Ureter (tissue), 1 donor: ENCODE measurements at places on chromosomes 4 and X. TPM values are rescaled to one million over a fixed set of nuclear protein-coding genes. Genes with fewer than 3 reads are reported as not detected.

The ITM2A gene
- total RNA-seq, result 42.2 TPM

The EDNRA gene
- total RNA-seq, result 15.4 TPM

The SH3TC1 gene
- total RNA-seq, result 87.0 TPM

The DGKK gene
- total RNA-seq, result not detected

The CTAG2 gene
- not detected for total RNA-seq

The CT45A2 gene
- not detected for total RNA-seq

The TMPRSS11B gene
- not detected for total RNA-seq

The ADAMTS3 gene
- 0.94 TPM for total RNA-seq

The GYG2 gene
- 4.9 TPM for total RNA-seq

The ENPEP gene
- 3.9 TPM for total RNA-seq

The GATA1 gene
- total RNA-seq, result not detected

The TCEAL3 gene
- 49.1 TPM for total RNA-seq

The GATB gene
- total RNA-seq, result 17.5 TPM

The MAGEA2B gene
- total RNA-seq, result not detected

The HPGDS gene
- total RNA-seq, result 4.4 TPM

The CFP gene
- total RNA-seq, result 4.3 TPM
